ENCODE measurements at places on chromosomes 5 and 9.

DNA sequence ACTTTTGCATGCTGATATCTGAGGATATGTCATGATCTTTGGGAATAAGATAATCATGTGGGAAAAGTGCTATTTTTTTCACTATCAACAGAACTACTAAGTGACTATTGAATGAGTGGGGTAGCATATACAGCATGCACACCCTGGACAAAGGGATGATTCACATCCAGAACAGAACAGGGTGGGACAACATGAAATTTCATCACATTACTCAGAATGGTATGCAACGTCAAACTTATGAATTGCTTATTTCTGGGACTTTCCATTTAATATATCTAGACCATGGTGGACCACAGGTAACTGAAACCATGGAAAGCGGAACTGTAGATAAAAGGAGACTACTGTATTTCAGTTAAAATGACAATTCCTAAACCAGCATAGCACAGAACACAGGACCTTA lies 370.0 kb downstream of the HINT1 start:
- no peak for DNase-seq

- no peak for DNase-seq
Observed at GRCh38 chr5:82494942-82495341, 216.8 kb upstream of the RPS23 start.

GRCh38 chr9:94920420-94921091 lies 194.1 kb downstream of the AOPEP start:
- DNase-seq: no peak

GRCh38 chr5:18393565-18394442 lies 759.5 kb downstream of the TAF11L14 start:
- peak; percentile 38 for DNase-seq

- DNase-seq: no peak
Observed at GRCh38 chr9:129595903-129596540, 24.9 kb downstream of the C9orf50 start.

GRCh38 chr5:107118184-107119019 lies 552.3 kb downstream of the EFNA5 start:
- no peak for DNase-seq

DNA sequence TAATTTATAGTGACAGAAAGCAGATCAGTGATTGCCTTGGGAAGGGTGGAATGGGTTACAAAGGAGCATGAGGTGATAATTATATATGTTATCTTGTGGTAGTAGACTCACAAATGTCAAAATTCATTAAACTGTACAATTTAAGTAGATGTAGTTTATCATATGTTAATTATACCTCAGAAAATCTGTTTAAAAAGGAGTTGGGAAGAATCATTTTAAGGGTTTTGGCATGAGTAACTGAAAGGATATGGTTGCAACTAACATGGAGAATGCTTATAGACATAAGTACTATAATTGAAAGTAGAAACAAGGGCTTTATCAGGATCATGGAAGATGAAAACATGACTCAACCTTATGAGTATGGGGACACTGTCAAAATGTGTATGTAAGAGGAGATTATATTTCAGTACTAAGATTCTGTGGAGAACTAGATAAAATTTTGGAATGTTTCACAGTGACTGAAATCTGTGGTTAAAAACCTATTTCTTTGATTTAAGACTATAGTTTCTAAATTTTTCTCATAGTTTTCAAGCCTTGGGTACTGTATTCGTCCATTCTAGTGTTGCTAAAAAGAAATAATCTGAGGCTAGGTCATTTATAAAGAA lies 73.3 kb downstream of the FCHO2 start:
- peak; percentile 1 for DNase-seq

GRCh38 chr5:1011741-1012312 lies 3.2 kb downstream of the NKD2 start:
- DNase-seq: no peak

DNA sequence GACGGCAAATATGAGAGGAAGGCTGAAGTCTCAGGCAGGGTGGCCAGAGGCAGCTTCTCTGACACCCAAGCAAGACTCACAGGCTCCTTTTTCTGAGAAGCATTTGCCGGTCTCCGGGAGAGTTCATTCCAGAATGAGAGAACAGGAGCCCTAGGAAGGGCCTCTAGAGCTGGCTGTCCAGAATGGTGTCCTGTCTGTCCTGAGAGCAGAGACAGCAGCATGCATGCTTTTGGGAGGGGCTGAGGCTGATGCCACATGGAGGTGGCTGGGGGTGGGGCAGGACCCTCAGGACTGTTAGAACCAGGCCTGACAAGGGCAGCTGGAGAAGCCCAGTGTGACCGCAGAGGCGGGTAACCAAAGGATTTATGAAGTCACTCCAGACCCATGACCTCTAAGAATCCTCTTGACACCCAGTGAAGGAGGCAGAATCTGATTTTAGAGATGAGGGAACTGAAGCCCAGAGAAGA lies 60.0 kb downstream of the SHB start:
- no peak for DNase-seq

GRCh38 chr5:126455728-126456127 lies 32.5 kb downstream of the GRAMD2B start:
- DNase-seq: no peak

GRCh38 chr9:33408087-33408486 lies 5.7 kb upstream of the AQP7 start:
- DNase-seq: no peak

DNA sequence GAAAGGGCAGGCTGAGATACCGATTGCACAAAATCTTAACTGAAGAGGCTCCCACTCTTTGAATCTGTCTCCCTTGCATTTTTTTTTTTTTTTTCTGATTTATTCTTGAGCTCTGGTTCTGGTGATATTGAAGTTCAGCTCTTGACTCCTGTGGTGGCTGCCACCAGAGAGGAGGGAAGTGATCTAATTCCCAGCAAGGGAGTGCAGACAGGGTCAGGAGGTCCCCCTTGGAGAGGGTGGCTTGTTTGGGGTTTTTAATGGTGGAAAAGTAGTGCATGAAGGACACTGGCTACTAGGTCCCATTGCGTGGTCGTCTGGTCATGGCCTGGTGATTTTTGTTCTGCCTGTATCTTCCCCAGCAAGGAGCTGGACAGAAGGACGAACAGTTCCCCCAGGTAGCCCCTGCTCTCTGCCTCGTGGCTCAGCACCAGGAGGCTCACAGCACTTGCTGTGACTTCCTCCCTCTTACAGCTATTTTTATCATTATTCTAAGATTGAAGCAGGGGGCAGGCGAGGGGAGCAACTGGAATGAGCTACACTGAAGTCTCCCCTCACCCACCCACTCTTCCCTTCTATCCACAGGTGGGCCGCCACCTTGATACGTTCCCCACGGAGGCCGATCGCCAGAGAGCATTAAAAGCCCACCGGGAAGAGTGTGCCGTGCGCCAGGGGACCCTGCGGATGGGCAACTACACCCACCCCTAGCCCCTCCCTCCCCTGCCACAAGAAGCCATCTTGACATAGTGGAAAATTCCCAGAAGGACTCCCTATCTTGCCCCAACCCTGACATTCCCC lies 10.4 kb upstream of the BARHL1 start:
- DNase-seq: no peak

- no peak for DNase-seq
Observed at GRCh38 chr5:76663573-76663972, 40.4 kb upstream of the F2RL2 start.

DNA sequence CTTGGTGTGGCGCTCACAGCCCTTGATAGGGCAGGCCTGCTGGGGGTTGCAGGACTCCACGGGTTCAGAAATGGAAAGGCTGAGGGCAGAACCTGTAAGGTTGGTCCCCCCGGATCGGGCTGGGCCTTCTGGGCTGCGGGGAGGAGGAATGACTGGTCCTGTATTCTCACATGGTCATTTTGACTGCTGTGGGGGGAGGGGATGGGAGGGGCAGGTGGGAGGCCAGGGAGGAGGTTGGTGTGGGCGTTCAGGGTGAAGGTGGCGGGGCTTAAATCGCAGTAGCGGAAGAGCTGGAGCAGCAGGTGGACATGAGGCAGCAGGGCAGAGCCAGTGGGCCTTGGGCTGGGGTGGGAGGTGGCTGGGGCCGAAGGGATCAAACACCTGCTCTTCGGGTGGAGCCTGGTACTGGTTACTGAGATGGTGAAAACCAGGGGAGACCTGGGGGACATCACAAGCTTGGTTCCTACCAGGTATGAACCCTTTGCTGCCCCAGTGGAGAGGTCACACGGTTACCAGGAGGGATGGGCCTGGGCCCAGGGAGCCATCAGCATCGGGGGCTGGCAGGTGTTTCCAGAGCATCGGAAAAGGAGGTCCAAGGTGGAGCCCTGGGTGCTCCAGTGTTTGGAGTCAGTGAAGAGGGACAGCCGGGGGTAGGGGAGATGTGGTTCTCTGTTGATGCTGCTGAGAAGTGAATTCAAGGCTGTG lies 1.8 kb downstream of the MRPS2 start:
- no peak for DNase-seq

GRCh38 chr5:93649234-93649900 lies 66.3 kb downstream of the NR2F1 start:
- DNase-seq: no peak

- DNase-seq: peak; percentile 89
Observed at GRCh38 chr9:33161011-33161588, 6.0 kb downstream of the B4GALT1 start.

DNA sequence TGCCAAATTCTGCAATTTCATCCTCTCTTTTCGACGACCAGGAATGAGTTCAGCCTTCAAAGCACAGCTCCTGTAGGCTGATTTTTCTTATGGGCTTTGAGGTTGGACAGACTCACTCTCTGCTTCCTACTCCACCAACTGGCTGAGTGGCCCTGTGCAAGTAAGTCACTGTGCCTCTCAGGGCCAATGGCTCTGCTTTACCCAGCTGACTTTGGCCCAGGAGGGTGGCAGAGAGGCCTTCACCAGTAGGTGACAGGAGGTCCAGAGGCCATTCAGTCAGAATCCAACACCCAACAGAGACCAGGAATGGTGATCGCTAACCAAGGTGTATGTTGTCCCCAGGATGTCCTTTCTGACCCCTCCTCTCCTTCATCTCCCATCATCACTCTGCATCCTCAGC lies 49.5 kb upstream of the ALDH1B1 start:
- DNase-seq: no peak

DNA sequence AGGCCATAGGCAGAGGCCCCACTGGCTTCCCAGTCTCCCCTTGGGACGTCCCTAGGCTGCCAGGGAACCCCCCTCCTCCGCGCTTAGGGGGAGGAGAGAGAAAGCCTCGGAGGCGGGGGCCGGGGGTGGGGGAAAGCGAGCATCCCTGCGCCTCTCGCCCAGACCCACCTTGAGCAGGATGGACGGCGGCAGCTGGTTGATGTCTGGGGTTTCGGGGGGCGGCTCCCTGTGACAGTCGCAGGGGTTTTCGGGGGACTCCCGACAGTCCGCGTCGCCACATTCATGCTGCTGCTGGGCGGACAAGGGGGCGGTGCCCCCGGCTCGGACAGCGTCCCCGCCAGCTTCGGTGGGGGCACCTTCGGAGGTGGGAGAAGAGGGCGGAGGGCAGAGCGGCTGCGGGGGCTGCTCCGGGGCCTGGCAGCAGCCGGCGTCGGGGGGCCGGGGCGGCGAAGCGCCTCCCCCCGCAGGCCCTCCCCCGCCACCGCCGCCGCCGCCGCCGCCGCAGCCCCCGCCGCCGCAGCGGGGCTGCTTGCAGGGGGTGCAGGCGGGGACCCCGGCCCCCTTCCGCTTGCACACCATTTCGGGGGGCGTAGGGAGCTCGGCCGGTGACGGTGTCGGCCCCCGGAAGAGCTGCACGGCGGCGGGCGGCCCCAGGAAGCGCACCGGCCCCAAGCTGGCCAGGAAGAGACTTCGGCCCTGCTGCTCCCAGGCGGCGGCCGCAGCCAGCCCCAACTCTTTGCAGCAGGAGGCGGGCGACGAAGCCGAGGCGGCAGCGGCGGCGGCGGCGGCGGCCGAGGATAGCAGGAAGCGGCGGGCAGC lies 1.2 kb downstream of the FBXL17 start:
- DNase-seq: no peak

- DNase-seq: peak; percentile 40
Observed at GRCh38 chr9:137236238-137236935, 4.7 kb upstream of the TUBB4B start.

GRCh38 chr5:149285153-149285552 lies 13.5 kb downstream of the AFAP1L1 start:
- DNase-seq: no peak

DNA sequence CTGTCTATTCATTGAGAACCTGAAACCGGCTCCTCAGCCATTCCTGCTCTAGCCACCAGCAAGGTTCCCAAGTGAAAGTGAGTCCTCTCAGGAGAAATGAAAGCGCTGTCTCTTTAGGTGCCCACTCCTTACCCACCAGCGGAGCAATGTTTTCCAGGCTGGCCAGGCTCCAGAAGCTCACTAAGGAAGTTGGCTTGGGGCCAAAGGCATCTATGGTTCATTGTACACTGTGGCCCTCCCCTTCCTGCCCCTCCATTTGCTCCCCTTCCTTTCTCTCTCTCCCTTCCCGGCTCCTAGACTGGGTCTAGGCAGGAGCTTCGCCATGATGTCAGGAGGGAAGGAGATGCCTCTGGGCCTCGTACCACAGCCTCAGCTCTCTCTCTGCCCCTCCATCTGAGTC lies 1.1 kb upstream of the GABRP start:
- DNase-seq: no peak

GRCh38 chr9:93223260-93224180 lies 39.6 kb downstream of the WNK2 start:
- peak; percentile 28 for DNase-seq

DNA sequence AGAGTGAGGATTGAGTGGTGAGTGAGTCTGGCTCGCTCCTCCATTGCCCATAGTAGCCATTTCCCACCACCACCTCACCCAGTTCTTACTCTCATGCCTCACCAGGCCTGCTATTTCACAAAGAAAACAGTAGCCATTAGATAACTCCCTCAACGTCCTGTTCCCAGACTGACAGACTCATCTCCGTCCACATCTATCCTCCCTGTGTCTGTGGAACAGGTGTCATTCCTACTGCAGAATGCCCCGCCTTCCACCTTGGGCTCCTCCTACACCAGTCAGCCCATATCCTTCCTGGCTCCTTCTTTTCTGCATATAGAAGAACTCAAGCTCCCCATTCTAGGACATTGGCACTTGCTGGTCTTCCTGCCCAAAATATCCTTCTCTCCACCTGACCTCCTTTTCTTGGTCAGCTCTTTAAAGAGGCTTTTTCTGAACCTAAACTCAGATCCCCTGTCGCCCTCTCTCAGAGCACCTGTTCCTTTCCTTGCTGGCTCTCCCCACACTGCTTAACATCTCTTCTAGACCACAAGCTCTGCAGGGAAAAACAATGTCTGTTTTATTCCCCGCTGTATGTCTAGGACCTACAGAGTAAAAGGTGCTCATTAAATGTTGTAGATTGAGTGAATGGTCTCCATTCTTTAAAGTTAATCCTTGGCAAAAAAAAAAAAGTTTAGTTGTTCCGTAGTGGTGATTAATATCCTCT lies 3.2 kb downstream of the TNFAIP8 start:
- DNase-seq: no peak

- no peak for DNase-seq
Observed at GRCh38 chr9:128108269-128109049, 19.1 kb downstream of the PTGES2 start.

GRCh38 chr9:97447001-97447400 lies 35.1 kb downstream of the TDRD7 start:
- DNase-seq: no peak

Data from stromal cell of bone marrow (primary cell).